Activated CD4-positive, alpha-beta T cell treated with anti-CD3 and anti-CD28 coated beads, Interleukin-2, amount 50 U/mL, for 48 hours (primary cell): ENCODE measurements at places on chromosomes 7 and 10.
A peak's percentile ranks its signal among the peaks of the same experiment; 100 is the strongest.

GRCh38 chr7:104846731-104847130 lies 167.3 kb upstream of the KMT2E start:
- no peak for DNase-seq

- no peak for DNase-seq
Measured at GRCh38 chr7:15607529-15608210, 45.9 kb upstream of the AGMO start.

DNA sequence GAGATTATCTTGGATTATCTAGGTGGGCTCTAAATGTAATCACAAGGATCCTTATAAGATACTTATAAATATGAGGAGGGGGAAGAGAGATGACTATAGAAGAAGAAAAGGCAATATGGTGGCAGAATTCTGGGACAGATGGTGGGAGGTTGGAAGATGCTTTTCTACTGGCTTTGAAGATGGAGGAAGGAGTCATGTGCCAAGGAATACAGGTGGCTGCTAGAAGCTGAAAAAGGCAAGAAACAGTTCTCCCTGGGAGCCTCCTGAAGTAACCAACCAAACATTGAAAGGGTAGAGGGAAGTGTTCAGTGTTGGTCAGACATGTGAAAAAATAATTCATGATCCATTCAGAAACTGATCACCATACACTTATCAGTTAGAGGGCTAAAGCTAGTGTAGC lies 213.3 kb downstream of the WDR11 start:
- DNase-seq = no peak

GRCh38 chr10:44427037-44427436 lies 42.1 kb upstream of the CXCL12 start:
- no peak for DNase-seq

DNA sequence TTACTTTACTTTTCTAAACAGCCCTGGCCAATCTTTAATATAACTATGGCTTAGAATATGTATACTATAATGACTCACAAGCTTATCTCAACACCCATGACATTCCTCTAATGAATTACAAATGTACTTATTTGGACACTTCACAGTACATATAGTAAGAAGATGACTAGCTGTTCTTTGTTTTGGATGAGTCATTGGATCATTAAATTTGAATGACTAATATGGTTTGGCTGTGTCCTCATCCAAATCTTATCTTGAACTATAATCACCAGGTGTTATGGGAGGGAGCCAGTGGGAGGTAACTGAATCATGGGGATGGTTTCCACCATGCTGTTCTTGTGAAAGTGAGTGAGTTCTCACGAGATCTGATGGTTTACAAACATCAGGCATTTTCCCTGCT lies 807.5 kb upstream of the SORCS1 start:
- DNase-seq = no peak

GRCh38 chr10:125041856-125042506 lies 100.1 kb downstream of the ZRANB1 start:
- no peak for DNase-seq

GRCh38 chr10:93124580-93125318 lies 51.1 kb downstream of the CYP26A1 start:
- DNase-seq = no peak

- DNase-seq = no peak
Measured at GRCh38 chr7:26533217-26533616, 241.6 kb downstream of the SNX10 start.

DNA sequence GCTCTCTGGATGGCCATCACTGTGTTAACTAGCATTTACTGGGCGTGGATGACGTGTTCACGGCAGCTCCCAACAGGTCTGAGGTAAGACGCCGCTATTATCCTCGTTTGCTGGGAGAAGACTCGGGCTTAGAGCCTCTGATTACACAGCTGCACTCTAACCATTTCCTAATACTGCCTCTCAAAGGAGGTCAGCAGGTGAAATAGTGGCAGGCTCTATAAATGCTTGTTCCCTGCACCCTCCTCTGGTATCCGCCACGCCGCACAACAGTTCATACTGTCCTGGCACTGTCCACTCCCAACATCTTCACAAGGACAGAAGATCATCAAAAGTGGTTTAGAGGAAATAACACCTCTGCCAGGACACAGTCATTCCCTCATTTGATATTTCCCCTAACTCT lies 28.3 kb downstream of the HIPK2 start:
- no peak for DNase-seq

DNA sequence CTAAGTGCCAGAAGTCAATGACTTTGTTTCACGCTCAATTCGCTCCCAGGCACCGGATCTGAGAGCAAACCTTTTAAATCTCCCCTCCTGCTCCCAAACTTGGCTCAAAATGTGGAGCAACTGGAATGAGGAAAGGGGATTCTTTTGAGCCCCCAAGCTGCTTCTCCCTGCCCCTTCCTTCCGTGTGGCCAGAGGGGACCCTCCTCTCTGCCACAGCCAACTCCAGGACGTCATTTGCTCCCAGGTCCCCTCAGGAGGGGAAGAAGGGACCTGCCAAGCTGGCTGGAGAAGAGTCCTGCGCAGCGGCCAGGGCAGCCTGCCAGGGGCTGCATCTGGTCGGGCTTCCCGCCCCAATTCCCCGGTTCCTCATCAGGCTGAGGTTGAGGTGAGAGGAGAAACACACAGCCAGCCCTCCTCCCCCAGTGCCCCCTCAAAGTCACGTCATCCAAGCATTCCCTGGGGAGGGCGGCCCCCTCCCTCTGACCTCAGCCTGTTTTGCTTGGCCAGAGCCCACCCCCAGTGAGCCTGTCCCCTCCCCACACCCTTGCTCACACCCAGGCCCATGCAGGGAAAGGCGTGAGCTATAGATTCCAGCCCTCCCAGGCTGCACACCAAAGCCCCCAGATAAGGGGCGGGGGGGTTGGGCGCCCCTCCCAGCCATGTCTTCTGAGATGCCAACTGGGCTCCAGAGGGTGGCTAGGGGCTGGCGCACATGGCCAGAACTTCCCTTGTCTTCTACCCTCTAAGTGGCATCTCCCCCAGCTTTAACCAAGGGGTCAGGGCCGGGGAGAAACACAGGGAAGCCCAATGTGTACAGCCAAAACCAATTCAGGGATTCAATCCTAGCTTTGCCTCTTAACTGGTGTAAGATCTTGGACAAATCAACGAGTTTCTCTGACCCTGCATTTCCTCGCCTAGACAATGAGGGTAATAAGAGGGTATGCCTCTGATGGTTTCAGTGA lies 35.0 kb downstream of the SH3PXD2A start:
- no peak for DNase-seq

DNA sequence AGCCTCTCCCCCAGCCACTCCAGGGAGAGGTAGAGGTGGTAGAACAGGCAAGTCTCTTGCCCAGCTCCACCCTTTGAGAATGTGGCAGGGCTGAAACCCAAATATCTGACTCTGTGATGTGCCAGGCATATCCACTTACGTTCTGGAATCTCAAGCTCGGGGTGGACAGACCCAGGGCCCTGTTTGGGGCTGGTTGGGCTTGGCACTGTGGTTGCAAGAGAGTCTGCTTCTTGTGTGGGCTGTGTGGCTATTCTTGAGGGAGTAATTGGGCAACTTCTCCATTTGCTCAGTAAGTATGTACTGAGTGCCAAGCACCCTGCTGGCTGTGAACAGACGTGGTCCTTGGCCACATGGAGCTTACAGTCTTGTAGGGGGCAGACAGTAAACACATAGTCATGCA lies 4.7 kb downstream of the UBTD1 start:
- DNase-seq = no peak

GRCh38 chr10:113086282-113086681 lies 136.2 kb downstream of the TCF7L2 start:
- no peak for DNase-seq

DNA sequence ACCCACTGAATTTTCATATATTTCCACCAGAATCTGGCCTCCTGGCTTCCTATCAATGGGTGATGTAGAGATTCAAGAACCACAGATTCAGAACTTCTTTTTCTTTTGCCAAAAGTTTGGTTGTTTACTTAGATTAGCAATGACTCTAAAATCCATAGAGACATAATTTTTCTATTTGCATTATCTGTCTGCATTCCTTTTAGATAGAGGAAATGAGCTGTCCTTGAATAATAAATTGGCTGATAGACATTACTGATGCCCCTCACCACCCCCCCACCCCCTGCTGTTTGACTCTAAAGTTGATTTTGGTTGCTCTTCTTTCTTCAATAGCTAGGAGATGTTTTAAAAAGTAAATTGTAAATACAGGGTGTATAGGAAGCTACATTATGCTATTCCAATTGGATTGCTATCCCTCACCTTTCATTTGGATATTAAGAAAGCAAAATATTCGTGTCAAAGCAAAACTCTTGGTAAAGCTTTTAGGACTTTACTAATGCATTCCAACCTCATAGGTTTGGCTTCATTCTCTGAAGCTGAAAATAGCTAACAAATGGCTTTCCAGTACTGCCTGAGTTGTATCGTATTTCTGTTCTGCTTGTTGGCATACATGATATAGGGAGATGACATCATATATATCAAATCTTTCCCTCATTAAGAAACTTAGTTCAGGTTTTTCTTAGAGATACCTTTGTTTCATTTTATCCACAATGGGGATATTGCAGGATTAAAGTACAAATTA lies 606.0 kb downstream of the ARL4A start:
- DNase-seq = no peak

- DNase-seq = peak; percentile 96
Measured at GRCh38 chr7:601595-602340, 82.1 kb upstream of the PDGFA start.

- no peak for DNase-seq
Measured at GRCh38 chr7:131652934-131653333, 96.5 kb upstream of the PODXL start.

DNA sequence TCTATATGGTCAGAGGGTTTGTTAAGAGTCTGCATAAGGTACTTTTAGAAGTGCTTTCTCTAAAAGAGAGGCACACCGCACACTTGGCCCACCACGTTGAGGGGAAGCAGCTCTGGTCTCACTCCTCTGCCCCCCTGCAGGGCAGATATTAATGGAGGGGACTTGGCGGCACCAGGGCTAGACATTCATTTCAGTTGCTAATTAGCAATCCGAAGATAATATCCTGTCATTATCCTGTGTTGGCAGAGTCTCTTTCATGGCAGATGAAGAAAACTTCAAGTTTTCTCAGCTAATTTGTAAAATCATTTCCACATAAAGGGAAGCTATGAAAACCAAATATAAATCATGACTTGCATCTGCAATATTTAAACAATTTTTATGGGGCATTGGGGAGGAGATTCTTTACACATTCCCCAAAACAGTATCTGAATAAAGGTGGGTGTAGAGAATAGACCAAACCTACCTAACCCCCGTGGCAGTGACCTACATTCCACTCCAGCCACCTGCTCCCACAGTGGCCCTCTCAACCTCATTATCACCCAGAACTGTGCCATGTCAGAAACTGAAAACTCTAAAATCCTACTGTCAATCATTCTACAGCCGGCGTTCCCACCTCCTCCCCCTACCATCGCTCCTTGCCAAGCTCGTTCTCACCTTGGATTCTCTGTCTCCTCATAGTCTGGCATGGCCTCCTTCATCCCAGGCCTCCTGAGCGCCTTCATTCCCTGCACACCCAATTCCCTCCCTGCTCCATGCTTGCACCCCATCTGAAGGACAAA lies 54.1 kb upstream of the STK17A start:
- DNase-seq = no peak

GRCh38 chr7:132465516-132465915 lies 110.8 kb downstream of the PLXNA4 start:
- no peak for DNase-seq

GRCh38 chr10:35743851-35744250 lies 101.8 kb upstream of the FZD8 start:
- no peak for DNase-seq

DNA sequence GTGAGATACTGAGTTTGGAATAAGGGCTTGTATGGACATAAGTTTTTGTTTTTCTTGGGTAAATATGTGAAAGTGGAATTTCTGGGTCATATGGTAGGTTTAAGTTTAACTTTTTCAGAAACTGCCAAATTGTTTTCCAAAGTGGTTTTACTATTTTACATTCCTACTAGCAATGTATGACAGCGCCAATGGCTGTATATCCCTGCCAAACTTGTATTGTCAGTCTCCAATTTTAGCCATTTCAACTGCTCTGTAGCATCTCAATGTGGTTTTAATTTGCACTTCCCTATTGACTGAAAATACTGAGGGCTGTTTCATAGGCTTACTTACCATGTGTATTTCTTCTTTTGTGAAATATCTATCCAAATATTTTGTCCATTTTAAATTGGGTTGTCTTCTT lies 90.5 kb upstream of the ZNF32 start:
- DNase-seq = no peak

DNA sequence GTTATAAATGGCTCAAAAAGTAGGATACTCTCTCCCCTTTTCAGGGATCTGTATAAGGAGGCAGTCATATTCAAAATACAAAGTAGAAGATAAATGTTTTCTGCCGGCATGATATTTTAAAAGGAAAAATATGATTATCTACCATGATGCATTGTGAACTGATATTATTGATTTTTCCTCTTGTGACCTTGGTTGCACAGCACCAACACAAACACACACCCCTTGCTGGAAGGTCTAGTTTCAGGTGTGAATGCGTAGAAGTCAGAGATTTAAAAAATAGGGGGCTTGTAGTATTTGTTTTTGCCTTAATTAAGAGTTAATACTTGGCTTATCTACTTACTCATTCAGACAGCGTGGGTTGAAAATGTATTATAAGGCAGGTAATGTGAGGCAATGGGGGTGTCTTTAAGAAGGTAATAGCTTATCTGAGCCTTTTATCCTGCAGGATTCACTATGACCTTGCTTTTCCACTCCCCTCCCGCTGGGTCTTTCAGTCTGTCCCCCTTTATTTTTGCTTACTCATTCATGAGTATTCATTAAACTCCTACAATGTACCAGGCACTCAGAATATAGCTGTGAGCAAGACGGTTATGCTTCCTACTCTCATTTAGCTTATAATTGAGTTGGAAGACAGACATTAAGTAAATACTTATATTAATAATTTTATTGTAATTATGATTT lies 390.6 kb downstream of the SDK1 start:
- no peak for DNase-seq

DNA sequence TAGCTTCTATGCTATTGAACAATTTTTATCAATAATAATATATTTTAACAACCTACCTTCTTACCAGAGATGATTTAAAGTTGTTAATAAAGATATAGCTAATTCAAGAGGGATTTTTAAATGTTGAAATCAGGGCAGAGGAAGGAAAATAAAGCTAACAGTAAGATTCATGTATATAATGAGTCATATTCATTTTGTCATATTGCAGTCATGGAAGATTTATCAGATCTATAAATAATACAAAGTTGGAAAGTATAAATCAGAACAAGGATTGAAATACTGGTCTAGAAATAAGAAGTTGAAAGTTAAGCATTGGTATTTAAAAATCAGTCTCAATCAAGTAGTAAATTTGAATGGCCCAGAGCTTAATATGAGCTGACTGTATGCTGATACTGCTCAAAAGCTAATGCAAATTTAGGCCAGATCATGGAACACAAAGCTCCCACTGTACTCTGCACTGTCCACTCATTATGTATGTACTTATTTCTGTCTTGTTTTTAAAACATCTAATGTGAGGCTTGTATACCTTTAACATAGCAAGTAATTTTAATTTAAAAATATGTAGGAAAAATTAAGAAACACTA lies 196.9 kb downstream of the ZEB1 start:
- no peak for DNase-seq

GRCh38 chr10:131127610-131128009 lies 183.9 kb downstream of the TCERG1L start:
- DNase-seq = no peak
